ENCODE measurements at places on chromosomes 5 and 9.

DNA sequence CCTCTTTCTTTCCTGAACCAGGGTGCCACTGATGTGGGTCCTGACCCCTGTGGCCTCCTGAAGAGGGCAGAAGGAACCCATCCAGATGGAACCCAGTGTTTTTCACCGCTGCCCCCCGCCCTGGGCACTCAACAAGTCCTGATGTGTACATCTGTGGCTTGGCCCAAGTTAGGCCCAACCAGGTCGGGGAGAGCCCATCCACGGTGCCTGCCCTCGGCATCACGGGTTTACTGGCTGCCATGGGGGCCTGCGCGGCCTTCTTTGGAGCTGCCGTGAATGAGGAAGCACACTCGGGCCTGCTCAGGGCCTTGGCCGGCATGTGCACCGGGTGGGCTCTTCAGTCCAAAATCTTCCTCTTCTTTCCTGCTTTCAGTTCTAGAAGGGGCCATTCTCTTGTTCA lies 5.8 kb downstream of the ECSCR start:
- DNase-seq: no peak

- no peak for DNase-seq
Observed at GRCh38 chr5:85670417-85670816, 947.3 kb upstream of the COX7C start.

DNA sequence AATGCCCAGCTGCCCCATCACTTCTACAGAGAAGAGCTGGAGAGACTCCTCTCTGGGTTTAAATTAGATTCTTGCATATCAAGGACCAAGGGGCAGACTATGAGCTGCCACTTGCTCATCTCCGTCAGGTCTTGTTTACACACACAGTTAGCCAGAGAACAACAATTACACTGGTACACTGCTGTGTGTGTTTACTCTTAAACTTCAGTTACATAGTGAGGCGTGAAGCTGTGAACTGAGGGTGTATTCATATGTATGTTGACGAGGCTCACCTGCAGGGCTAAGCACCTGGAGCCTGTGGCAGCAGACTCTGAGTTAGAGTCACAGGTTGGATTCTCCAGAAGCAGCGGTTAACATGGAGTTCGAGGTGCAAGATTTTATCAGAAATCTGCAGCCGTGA lies 155.4 kb upstream of the ANKH start:
- no peak for DNase-seq

- DNase-seq: no peak
Observed at GRCh38 chr5:28281351-28281750, 1243.0 kb upstream of the CDH9 start.

GRCh38 chr5:8784692-8785091 lies 761.2 kb downstream of the SEMA5A start:
- DNase-seq: no peak

DNA sequence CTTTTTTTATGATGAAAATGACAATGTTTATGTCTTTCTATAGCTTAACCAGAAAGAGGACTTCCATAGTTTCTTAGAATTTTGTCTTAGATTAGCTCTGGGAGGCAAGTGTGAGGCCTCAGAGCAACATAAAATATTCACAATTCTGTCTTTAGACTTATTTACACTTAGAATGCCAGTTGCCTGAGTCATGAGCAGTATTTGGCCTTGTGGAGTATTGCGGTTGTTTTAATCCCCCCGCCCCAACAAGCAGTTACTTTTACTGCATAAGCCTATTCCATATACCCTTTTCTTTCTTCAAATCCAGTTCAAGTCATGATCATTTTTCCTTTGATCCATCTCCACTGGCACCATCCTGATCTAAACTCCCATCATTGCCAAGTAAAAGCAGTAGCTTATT lies 198.0 kb upstream of the EGFLAM start:
- DNase-seq: no peak

GRCh38 chr5:54288568-54289217 lies 21.7 kb downstream of the ARL15 start:
- DNase-seq: no peak

GRCh38 chr9:110537841-110538646 lies 41.5 kb downstream of the SVEP1 start:
- no peak for DNase-seq

- no peak for DNase-seq
Observed at GRCh38 chr9:114397219-114397847, 9.6 kb upstream of the AKNA start.

Data from stimulated activated CD8-positive, alpha-beta memory T cell treated with anti-CD3 and anti-CD28 coated beads, Interleukin-7, amount 100 ng/mL, for 1 hour (primary cell).